ENCODE measurements at places on chromosomes 3 and 15. TPM values are rescaled to one million over a fixed set of nuclear protein-coding genes. Genes with fewer than 3 reads are reported as not detected.

DNA sequence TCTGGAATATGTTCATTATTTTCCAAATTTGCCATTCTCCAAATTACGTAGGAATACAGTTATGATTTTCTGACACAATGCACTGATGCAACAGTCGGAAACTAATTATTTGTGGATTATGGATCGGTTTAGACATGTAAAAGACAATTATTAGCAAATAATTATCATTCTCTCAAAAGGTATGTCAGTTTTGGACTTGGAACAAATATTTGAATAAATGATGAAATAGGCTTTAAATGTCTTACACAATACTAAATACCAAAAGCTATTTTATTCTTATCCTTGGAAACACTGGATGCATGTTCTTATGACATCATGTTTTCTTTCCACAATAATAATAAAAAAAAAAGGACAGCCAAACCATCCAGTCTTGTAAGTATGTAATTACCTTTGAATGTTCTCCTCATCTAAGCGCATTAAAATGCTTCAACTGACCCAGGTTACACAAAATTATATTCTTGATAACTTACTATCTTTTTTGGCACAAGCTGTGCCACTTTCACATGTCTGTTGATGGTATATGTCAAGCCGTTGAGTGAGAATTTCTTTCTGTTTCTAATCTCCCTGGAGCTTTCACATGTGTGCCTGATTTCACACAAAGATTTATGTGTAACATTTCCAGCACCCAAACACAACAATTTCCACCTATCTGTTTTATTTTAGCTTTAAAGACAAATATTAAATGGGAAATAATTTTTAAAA, 238.5 kb upstream of the ZNF385D start:
- no peak for DNase-seq

DNA sequence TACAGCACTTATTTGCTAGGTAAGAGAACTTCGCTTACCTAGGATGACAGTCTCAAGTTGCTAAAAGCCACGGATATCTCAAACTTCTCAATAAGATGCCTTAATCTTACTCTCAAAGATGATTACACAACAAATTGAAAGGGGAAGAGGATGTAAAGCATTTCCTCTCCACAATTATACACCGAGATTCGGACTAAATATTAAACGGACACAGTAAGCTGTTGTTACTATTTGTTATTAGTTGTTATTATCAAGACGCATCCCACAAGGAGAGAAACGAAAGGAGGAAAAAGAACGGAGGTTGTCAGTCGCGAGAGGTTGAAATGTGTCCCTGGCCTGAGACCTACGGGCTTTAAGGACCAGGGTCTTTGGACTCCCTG, 660 bp downstream of the ZNF106 start:
- DNase-seq = peak; percentile 31

CDV3 gene
- total RNA-seq = 202 TPM

CPLX3 gene
- not detected for total RNA-seq

GRCh38 chr3:135558150-135558783, 407.3 kb upstream of the PPP2R3A start:
- no peak for DNase-seq

SH3BP5 gene
- total RNA-seq = 10.0 TPM

Measured in foreskin keratinocyte (primary cell).